ENCODE measurements at places on chromosomes 6 and 20. TPM values are rescaled to one million over a fixed set of nuclear protein-coding genes. Genes with fewer than 3 reads are reported as not detected.
A peak's percentile ranks its signal among the peaks of the same experiment; 100 is the strongest.

GNAS-AS1 gene
- 1.0 TPM for total RNA-seq

OR5V1 gene
- total RNA-seq = not detected

VPS16 gene
- total RNA-seq = 45.4 TPM

TFAP2D gene
- not detected for total RNA-seq

ZSCAN23 gene
- 0.24 TPM for total RNA-seq

SNAI1 gene
- not detected for total RNA-seq

KIAA0408 gene
- 10.8 TPM for total RNA-seq

SLC35F1 gene
- total RNA-seq = 0.04 TPM

ZC2HC1B gene
- not detected for total RNA-seq

FAM217A gene
- total RNA-seq = not detected

LRRC73 gene
- 0.26 TPM for total RNA-seq

APOM gene
- total RNA-seq = 1.3 TPM

BPIFB2 gene
- total RNA-seq = not detected

GRM4 gene
- not detected for total RNA-seq

VGLL2 gene
- total RNA-seq = not detected

MARCKS gene
- 0.17 TPM for total RNA-seq

ULBP1 gene
- total RNA-seq = 0.35 TPM

HSPA12B gene
- total RNA-seq = not detected

SLC35D3 gene
- not detected for total RNA-seq

TMEM151B gene
- 0.19 TPM for total RNA-seq

IMPG1 gene
- not detected for total RNA-seq

GGTLC1 gene
- total RNA-seq = not detected

RHAG gene
- total RNA-seq = not detected

SNRPB2 gene
- total RNA-seq = 75.0 TPM

DNA sequence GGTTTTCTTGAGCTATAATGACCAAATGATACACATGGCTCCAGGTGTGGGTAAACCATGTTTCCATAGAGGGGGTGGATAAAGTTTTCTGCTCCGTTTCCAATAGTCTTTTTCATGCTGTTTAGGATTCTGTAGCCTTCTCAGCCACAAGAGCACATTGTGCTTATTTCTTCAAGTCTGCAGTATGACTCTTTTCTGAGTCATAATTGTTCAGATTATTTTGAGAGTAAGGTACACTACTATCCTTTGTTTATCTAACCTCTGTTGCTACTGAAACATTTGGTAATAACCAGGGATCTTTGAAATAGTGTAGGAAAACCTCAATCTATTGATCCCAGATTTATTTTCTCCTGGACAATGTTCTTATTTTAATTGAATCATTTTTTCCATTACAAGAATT lies 247.9 kb upstream of the BMP2 start:
- ATAC-seq = no peak

- ATAC-seq = no peak
Measured at GRCh38 chr20:7938058-7938457, 2.2 kb downstream of the HAO1 start.

GRCh38 chr6:6604566-6604965 lies 16.0 kb downstream of the LY86 start:
- no peak for ATAC-seq

- no peak for ATAC-seq
Measured at GRCh38 chr6:33628401-33628964, 7.4 kb downstream of the ITPR3 start.

GRCh38 chr6:47197682-47198640 lies 111.7 kb downstream of the TNFRSF21 start:
- ATAC-seq = no peak

GRCh38 chr6:108560463-108561308 lies at the start of gene FOXO3:
TSS of gene FOXO3 (plus strand) at chr6:108560917. CDS start at chr6:108561209, 292 bp downstream.
- ATAC-seq = peak; percentile 20

DNA sequence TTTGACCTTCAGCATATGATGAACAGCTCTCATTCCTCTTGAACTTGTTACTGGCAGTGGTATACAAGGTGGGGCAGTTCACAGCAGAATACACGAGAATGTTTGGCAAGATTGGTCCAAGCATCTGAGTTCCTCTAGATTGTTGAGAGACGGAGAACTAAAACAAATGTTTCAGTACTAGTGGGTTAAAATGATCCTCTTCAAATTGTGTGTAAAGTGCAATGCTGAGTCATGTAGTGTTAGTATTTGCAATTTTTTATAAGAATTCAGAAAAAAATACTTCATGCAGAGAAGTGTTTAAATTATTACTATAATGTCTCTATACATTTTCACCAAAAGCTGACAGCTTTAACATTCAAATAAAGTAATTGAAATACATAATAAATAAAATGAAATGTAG lies 879.8 kb downstream of the TFAP2A start:
- ATAC-seq = no peak

GRCh38 chr6:113120224-113120581 lies 736.9 kb upstream of the MARCKS start:
- no peak for ATAC-seq

GRCh38 chr20:56580226-56580625 lies 47.2 kb downstream of the FAM209B start:
- no peak for ATAC-seq

GRCh38 chr6:109480993-109481480 lies 2.0 kb downstream of the ZBTB24 start:
- no peak for ATAC-seq

DNA sequence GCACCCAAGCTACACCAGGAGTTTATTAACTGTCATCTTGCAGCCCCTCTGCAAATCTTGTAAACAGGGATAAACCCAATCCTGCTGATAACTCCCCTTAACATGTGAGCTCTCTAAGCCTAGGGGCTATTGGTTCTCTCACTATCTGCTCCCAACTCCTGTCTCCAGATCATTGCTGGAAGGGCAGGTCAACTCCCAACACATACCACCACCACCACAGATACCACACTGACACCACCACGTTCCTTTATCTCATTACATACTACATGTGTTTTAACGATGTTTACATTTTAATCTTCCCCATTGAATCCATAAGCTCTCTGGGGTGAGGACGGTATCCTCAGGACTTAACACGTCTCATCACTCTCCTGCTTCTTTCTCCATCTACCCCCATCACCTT lies 51.8 kb downstream of the SIM1 start:
- no peak for ATAC-seq

DNA sequence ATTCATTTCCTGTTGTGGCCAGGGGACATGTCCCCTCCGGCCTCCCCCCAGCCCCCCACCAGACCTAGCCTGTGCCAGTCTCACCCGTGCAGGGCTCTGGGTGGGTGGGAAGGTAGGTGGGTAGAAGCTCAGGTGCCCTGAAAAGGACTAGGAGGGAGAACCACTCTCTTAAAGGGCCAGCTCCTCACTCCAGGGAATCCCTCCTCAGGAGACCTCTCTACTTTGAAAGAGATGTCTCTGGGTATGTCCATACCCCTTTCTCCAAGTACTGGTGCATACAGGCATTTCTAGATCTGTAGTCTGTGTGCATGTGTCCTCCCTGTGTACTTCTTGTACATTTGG lies 60.8 kb upstream of the EPB41L1 start:
- peak; percentile 1 for ATAC-seq

DNA sequence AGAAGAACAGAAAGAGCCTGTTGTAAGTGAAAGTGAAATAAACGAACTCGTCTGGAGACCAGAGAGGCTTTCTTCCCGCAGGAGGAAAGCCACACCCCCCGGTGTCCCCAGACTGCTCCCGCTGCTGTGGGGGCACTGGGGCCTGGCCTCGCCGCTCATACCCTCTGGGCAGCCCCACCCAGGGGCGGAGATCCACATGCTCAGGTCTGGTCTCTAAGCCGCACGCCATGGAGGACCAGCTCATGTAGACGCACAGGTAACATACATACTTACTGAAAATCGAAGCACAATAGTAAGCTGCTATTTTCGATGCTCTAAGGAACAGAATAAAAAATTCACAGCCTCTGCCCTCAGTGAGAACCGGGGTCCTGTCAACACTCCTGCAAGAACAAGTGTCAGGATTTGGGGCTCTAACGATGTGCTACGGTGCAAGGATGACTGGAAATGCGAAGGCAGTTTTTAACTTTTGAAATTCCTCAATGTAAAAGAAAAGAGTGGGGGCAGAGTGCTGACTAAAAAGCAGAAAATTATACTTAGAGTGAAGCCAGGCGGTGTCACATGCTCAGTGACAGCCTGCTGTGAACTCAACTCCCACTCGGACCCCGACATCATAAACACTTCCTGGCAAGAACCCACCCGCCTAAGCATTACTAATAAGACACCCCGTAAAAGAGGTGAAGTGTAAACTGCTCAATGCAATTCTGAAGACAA lies 110.5 kb downstream of the IRF4 start:
- peak; percentile 48 for ATAC-seq

DNA sequence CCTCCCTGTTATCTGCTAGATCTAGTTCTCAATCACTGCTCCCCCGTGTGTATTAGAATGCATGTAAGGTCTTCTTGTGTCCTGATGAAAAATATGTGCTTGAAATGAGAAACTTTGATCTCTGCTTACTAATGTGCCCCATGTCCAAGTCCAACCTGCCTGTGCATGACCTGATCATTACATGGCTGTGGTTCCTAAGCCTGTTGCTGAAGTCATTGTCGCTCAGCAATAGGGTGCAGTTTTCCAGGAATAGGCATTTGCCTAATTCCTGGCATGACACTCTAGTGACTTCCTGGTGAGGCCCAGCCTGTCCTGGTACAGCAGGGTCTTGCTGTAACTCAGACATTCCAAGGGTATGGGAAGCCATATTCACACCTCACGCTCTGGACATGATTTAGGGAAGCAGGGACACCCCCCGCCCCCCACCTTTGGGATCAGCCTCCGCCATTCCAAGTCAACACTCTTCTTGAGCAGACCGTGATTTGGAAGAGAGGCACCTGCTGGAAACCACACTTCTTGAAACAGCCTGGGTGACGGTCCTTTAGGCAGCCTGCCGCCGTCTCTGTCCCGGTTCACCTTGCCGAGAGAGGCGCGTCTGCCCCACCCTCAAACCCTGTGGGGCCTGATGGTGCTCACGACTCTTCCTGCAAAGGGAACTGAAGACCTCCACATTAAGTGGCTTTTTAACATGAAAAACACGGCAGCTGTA lies 73.4 kb downstream of the PTPN1 start:
- no peak for ATAC-seq

GRCh38 chr6:95866732-95867131 lies 149.0 kb upstream of the FUT9 start:
- no peak for ATAC-seq

- no peak for ATAC-seq
Measured at GRCh38 chr6:100096341-100096740, 102.3 kb upstream of the MCHR2 start.

- ATAC-seq = no peak
Measured at GRCh38 chr6:1781152-1781816, 171.6 kb downstream of the FOXC1 start.

- no peak for ATAC-seq
Measured at GRCh38 chr20:45991616-45992015, 17.1 kb upstream of the MMP9 start.

DNA sequence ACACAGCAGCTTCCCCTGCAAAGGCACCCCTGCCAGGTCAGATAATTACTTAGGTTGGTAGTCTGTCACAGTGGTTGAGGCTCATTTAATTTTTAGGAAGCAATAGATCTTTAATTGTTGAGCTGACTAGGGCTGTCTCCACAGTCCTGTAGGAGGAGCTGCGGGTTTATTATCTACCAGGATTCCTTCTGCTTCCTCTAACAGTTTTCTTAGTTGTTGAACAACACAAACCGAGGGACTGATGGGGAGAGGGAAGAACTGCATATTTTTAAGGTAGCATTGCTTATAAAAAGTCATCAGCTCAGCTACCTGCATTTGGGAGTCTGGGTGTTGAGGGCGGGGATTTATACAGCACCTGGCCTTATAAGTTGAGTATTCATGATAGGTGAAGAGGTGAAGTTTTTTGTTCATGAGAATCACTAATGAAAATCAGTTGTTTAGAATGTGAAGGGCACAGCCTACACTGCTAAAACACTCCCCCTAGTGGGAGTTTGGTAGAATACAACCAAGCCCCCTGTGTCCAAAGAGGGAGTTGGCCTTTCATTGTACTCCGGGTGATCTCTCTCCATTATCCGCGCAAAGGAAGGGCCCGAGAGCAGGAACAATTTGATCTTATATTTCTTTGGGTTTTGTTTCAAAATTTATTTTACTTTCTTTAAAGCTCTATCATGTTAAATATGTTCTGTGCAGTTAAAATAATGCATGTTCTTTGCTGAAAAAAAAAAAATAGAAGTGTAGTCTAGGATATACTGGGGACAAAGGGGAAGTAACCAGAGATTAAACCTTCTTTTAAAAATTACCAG lies 69.6 kb downstream of the SSR1 start:
- peak; percentile 58 for ATAC-seq

GRCh38 chr20:57124366-57124765 lies 142.1 kb downstream of the BMP7 start:
- no peak for ATAC-seq

- peak; percentile 69 for ATAC-seq
Measured at GRCh38 chr6:31952140-31952805, 6.4 kb downstream of the CFB start.

DNA sequence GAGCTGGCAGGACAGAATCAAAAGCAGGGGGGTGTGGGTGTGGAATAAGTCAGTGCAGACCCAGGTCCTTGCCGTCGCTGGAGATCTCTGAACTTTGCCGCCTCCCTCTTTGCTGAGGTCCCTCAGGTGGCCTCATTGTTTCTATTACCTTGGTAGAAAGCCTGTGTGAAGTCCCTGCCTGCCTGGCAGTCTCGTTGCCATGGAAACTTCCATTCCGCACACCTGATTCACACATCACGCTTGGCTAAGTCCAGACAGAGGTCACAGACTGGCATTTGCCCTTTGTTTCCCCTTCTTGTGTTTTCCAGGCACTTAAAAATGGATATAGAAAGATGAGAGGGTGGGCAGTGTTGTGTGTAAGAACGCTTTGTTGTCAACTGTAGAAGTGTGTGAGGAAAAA lies 260.6 kb downstream of the PRL start:
- no peak for ATAC-seq

GRCh38 chr6:28589957-28590349 lies 64.3 kb downstream of the GPX5 start:
- no peak for ATAC-seq

DNA sequence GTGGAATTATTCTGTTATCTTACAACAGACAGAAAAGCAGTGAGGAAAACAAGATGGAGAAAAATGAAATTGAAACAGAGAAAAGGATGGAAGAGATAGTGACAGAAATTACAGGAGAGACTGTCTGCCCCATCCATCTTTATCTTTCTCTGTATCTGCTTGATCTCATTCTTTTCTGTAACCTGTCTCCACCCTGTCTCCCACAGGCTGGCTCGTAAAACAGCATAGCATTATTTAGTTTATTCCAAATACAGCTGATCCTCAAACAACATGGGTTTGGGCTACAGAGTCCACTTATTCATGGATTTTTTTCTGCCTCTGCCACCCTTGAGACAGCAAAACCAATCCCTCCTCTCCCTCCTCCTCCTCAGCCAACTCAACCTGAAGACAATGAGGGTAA lies 482.3 kb upstream of the JARID2 start:
- no peak for ATAC-seq

- no peak for ATAC-seq
Measured at GRCh38 chr6:41457303-41457670, 88.9 kb upstream of the FOXP4 start.

- no peak for ATAC-seq
Measured at GRCh38 chr6:148249679-148250375, 92.8 kb upstream of the SASH1 start.

GRCh38 chr20:16747291-16747811 lies 807 bp upstream of the OTOR start:
- no peak for ATAC-seq

GRCh38 chr6:21588481-21589351 lies 4.8 kb upstream of the SOX4 start:
- peak; percentile 59 for ATAC-seq

All from activated T-helper 17 cell treated with anti-CD3 and anti-CD28 coated beads, Interleukin-2, amount 50 U/mL, for 72 hours (primary cell).